ENCODE measurements at places on chromosomes 7 and 10.

DNA sequence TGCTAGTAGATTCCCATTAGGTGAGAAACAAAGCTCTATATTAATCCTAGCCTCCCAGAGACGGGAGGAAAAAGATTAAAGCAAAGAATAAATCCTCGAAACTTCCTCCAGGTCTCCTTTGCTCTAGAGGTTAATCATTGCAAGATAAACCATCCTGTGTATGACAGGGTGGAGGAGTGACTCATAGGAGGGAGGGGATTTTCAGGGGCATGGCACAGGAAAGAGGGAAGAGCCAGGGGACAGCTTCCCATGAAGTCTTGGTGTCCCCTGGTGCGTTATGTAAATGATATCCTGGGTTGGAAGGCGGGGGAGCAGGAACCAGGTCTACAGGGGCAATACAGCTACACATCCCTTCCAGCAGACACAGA lies 780 bp downstream of the CYP3A5 start:
- DNase-seq, result no peak

DNA sequence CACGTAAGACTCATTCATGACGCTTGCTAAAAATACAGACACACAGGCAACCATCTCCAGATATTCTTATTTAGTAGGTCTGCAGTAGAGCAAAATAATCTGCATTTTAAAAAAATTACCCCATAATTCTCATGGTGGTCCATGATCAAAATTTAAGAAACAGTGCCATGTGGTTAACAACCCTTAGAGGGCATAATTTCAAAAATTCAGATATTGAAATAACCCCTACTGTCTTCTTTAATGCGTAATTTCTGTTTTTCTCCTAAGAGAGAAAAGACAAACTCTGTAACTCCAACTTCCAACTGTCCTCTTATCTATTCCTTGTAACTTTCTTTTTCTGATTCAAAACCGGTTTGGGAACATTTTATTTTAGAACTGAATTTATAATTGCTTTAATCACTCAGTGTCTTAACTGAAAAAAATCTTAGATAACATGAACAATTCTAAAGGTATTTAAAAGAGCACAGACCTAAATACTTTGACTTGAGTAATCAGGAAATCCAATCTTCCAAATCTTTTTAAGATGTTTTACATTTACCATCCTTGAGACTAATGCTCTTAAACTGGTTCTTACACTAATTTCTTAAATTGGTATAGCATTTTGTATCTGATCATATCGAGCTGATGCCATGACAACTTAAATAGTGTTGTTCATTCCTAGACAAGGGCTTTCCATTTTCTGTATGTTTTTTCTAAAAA lies 148.0 kb downstream of the GALNT11 start:
- no peak for DNase-seq

GRCh38 chr7:1387261-1387660 lies 72.0 kb downstream of the MICALL2 start:
- no peak for DNase-seq

- no peak for DNase-seq
Observed at GRCh38 chr7:8592167-8592566, 158.8 kb downstream of the NXPH1 start.

GRCh38 chr10:35696392-35697287 lies 54.5 kb upstream of the FZD8 start:
- DNase-seq, result no peak

DNA sequence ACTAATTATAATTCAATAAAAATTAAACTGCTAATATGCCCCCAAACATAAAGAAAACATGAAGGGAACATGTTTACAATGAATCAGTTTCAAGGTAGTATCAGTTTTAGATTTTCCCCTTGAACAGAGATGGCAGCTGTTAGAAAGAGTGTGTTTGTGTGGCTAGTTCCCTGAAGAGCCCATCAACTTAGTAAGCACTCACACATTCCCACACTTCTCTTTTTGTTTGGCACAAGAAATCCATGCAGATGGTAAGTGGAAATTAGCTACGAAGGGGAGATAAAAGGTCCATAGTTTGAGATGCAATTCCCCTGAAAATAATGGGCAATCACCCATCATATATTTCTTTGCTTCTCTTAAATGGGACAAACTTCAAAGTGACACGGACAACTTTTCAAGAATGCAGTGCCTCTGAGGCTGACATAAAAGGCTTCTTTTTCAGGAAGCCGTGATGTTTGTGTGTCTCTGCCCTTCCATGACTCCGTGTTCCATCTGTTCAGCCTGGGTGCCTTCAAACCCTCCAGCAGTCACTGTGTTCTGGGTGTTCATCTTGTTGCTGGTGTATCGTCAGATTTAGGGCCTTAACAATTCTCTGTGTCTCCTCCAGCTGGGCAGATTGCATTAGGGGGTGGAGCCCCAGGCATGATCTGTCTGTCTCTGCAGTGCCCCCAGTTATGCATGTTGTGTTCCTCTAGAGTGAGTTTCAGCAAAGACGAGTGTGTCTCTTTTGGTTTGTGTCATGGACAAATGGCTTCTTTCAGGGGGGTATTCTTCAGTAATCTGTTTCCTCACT lies 259.5 kb upstream of the NPY start:
- peak; percentile 7 for DNase-seq

DNA sequence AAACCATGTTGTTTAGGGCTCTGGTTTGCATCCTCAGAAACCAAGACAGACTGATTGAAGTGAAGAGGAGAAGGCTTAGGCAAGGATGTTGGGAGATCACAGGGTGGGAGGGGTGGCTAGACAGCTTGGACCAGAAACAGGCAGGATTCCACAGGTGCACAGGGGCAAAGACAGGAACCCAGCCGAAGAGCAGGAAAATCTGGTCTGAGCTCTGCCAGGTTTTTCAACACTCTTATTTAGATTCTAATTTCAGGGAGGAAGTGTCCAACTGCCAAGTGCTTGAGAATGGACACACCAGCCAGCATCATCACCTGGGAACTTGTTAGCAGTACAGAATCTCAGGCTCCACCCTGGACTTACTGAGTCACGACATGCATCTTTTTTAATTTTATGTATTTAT lies 93.8 kb downstream of the MARCHF5 start:
- DNase-seq, result no peak

- DNase-seq, result no peak
Observed at GRCh38 chr10:22454634-22455033, 109.3 kb downstream of the SPAG6 start.

DNA sequence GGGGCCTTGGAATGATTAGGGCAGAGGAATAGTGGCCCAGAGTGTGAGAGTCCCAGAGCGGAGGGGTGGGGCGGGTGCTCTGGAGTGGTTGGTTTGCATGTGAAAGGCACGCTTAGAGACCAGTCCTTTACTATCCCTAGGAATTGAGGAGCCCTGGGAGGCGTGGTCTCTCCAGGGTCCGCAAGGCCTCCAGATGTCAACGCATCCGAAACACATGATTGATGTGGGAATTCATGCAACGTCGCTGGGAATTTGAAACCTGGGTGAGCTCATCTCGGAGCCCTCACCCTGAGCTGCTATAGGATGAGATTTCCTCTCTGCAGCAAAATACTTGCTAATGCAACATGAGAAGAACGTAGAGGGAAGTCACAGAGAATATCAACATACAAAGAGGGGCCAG lies 51.2 kb downstream of the NPTX2 start:
- DNase-seq, result no peak

DNA sequence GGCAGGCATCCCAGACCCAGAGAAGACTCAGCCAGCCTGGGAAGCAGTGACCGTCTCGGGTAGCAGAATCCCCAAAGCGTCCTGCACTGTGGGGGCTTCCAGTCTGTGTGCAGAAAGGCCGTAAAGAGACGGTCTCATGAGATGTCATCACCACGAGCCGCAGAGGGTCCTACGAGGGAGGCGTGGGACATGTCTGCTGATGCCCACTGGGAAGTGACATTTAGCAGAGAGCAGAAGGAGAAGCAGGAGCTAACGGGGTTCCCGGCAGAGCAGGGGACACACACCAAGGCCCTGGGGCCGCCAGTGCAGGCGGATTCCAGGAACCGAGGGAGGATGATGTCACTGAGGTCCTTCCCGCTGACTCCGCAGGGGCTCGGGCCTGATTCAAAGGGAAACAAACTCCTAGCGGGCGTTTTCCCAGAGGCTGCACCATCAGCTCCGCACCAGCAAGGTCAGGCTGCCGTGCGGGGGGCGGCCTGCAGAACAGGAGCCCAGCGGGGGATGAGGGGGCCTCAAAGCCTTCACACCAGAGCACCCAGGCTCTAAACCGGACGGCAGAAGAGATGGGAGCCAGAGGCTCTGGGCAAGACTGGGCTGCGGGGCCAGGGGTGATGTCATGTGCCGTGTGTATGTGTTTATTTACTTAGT lies 85.4 kb upstream of the PDGFA start:
- DNase-seq, result no peak

- peak; percentile 46 for DNase-seq
Observed at GRCh38 chr7:27210441-27211083, 10.7 kb upstream of the HOXA13 start.

DNA sequence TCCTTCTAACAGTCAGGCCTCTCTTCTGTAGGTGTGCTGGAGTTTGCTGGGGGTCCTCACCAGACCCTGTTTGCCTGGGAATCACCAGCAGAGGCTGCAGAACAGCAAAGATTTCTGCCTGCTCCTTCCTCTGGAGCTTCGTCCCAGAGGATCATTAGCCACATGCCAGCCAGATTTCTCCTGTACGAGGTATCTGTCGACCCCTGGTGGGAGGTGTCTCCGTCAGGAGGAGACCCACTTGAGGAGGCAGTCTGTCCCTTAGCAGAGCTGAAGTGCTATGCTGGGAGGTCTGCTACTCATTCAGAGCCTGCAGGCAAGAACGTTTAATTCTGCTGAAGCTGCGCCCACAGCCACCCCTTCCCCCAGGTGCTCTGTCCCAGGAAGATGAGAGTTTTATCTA lies 611.1 kb upstream of the COBL start:
- DNase-seq, result no peak

- no peak for DNase-seq
Observed at GRCh38 chr10:24501056-24501711, 222.5 kb downstream of the ARHGAP21 start.

GRCh38 chr7:8143151-8143874 lies 118.7 kb downstream of the ICA1 start:
- DNase-seq, result no peak

DNA sequence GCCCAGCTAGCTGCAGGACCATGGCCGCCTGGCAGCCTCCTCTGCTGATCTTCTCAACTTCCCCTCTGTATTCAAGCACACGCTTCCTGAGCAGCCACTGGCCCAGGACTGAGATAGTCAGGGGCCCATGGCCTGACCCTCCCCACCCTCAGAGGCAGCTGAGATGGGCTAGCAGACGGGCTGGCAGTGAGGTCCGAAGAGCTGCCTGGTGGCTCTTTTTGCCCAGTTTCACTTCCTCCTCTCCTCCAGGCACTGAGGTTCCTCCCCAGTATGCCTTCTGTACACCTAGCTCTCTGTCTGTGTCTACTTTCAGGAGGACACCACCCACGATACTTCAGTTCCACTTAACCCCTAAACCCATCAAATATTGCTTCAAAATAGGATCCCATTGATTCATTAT lies 395.6 kb downstream of the TNS3 start:
- peak; percentile 88 for DNase-seq

DNA sequence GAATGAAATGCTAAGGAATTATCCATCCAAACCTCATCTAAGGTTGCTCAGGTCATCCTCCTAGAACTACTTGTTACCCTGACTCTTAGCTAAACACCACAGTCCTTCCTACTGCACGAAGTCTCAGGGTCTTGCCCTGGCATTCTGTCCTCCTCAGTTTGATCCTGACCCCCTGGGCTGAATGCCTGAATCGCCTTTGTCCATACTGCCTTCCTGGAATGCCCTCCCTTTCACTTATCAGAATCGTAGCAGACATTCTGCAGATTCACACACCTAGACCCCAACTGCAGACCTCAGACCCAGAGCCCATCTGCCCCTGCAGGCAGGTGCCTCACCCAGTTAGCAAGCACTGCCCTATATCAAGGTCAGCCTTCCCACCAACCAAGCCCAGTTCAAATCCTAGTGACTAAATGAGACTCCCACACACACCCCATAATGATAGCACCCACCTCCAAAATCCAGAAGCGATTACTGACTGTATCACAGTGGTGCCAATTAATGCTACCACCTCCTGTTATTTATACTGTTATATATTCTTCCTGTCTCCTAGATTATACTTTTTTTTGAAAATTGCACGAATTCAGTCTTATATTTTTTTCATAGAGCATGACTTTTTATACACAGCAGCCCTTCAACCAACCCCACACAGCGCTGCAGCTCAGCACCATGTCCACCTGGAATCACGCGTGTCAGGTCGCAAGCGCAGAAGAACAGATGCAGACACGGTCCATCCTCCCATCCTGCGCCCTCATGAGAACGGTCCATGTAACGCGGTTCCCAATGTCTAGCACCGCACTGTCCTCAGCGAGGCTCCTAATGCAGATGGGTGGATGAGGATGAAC lies 3.7 kb downstream of the PARD3 start:
- DNase-seq, result no peak

- DNase-seq, result no peak
Observed at GRCh38 chr7:5320802-5321396, 38.2 kb downstream of the SLC29A4 start.

DNA sequence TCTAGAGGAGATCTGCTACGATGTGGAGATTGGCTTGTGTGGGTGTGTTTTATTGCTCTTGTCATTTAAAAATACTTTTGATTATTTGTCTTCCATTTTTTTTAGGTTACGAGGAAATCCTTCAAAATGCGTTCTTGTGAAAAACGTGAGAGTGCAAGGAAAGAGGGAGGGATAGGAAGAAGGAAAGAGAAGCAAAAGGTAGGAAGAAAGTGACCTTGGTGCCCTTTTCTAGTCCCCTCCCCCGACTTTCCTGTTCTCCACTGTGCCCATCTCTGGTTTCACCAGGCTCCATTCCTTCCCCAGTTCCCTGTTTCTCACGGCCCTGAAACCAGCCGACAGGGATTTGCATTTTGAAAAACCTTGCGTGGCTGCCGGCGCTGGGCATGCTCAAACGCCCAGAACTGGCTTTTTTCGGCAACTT lies 506 bp upstream of the GNAI1 start:
- no peak for DNase-seq

GRCh38 chr10:95415621-95416031 lies 124.8 kb upstream of the PDLIM1 start:
- DNase-seq, result no peak

DNA sequence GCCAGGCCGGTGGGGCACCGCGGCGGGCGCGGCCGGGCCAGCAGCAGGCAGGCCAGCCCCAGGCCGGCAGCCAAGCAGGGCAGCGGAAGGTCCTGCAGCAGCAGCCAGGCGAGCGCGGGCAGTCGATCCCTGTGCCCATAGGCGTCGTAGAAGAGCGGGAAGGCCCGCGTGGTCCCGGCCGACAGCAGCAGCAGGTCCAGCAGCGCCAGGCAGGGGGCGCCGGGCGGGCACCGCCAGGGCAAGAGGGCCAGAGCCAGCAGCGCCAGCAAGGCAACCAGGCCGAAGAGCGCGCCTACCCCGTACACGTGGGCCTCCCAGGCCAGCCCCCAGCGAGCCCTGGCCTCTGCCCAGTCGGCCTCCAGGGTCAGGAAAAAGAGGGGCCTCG lies 8.4 kb upstream of the RBM28 start:
- peak; percentile 49 for DNase-seq

GRCh38 chr10:116960066-116960776 lies 44.8 kb downstream of the SHTN1 start:
- DNase-seq, result no peak

GRCh38 chr10:50992972-50993766 lies 81.1 kb upstream of the PRKG1 start:
- DNase-seq, result no peak

- DNase-seq, result no peak
Observed at GRCh38 chr10:14014423-14014822, 316.3 kb downstream of the FRMD4A start.

Data from RPMI8226 (cell line).